Neural crest cell (in vitro differentiated cells): ENCODE measurements at places on chromosomes 1 and 21.

GRCh38 chr1:224594851-224595250 is 21.3 kb upstream of the CNIH3 start:
- DNase-seq, result no peak

GRCh38 chr1:182990413-182991144 is 32.6 kb upstream of the LAMC1 start:
- no peak for DNase-seq

DNA sequence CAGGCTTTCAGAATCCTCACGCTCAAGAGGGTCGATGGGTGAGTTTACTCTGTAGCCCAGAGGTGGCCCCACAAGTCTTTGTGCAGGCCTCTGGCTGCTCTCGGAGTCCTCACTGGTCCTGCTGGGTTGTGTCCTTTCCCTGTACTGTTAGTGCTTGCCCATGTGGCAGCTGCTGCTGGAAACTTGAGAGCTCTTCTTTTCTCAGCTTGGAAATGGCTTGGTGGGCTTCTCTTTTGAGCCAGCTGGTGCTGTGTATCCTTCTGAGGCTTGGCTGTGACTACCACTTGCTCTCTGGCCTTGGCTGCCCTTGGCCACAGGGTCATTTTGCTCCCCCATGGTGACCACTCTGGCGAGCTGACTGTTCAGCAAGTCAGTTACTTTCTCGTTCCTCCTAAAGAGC is 82.2 kb upstream of the LMO4 start:
- DNase-seq, result no peak

GRCh38 chr1:230189341-230189740 is 122.3 kb downstream of the GALNT2 start:
- no peak for DNase-seq

GRCh38 chr1:59375321-59376220 is 78.7 kb downstream of the FGGY start:
- DNase-seq, result no peak
